ENCODE measurements at places on chromosomes 4 and X.

DNA sequence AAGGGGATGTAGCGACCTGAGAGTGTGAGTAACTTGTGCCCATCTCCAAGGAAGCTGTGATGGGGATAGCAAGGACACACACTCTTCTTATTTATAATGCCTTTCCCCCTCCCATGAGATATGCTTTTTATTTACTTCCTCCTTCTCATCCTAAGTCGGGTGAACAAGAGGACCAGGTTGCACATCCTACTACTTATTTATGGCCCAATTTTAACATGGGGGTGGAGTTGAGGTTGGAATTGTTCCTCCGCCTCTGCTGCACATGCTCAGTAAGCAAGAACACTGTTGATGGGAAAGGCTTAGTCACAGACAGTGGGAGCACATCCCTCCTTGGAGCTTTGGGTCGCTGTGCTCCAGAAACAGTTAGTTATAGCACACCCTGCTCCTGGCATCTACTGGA lies 15.2 kb upstream of the TLR8 start:
- no peak for DNase-seq

- no peak for DNase-seq
Observed at GRCh38 chr4:8916906-8917305, 45.3 kb upstream of the HMX1 start.

GRCh38 chr4:25859429-25860148 lies 3.2 kb downstream of the SEL1L3 start:
- no peak for DNase-seq

DNA sequence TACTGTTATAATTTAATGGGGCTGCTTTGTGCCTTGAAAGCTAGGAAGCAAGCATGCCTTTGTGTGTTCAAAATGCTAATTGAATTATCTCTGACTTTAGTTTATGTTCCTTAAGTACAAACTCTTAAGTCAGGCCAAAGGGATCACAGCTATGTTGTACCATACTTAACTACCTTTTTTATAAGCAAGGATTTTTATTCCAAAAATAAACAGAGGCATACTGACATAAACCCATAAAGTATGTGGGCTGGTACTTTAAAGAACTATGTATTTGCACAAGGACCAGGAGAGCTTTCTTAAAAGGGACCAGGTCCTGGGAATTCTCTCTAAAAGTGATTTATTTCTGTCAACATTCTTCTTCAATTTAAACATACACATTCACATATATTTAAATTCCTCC lies 57.8 kb upstream of the HCCS start:
- no peak for DNase-seq

- no peak for DNase-seq
Observed at GRCh38 chr4:10747186-10747585, 62.6 kb upstream of the CLNK start.

GRCh38 chr4:81084634-81085033 lies 54.1 kb downstream of the BMP3 start:
- no peak for DNase-seq

DNA sequence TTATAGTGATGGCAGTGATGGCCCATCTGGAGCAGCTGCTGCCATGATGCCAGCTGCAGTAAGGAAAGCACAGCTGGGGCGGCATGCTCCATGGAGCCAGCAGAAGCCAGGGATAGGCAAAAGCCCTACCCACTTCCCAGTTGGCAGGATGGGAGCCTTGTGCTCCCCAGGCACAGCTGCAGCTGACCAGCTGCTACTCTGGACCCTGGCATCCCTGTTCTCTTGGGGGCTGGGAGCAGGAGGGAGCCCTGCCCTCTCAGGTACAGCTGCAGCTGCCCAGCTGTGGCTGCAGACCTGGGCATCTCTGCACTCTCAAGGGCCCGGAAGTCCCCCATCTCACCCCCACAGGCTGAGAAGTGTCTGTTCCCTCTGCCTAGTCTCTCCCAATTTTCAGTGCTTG lies 531.9 kb downstream of the PCDH18 start:
- DNase-seq = no peak

- DNase-seq = no peak
Observed at GRCh38 chr4:148441624-148441985, 609 bp downstream of the NR3C2 start.
